ENCODE measurements at places on chromosomes 5 and 9.

GRCh38 chr9:1058826-1059487, 8.8 kb downstream of the DMRT2 start:
- no peak for DNase-seq

GRCh38 chr9:4812858-4813257, 20.1 kb downstream of the RCL1 start:
- no peak for DNase-seq

- DNase-seq = no peak
Observed at GRCh38 chr9:129497005-129497812, 123.7 kb downstream of the C9orf50 start.

DNA sequence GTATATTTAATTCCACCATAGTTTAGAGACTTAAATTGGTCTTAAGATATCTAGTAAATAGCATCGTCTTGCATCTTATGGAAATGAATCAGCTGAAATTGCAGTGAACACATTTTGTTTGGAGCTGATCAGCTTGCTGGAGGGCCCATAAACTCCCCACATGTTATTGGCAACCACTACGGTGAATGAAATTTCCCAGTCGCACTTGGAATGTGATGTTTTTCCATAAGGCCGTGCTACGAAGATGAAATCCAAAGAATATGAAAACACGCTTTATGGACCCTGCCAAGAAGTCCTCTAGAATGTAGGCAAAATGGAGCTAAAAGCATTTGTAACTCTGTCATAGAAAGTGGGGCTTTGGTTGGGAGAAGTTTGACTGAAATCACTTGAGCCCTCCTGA, 572.1 kb downstream of the ACTL7B start:
- no peak for DNase-seq

- no peak for DNase-seq
Observed at GRCh38 chr9:84669288-84670137, at the start of gene NTRK2. Gene NTRK2 (plus strand): TSS chr9:84669729. CDS start chr9:84670749, 1,020 bp downstream.

GRCh38 chr5:116411101-116411571, 163.5 kb downstream of the SEMA6A start:
- DNase-seq = no peak

DNA sequence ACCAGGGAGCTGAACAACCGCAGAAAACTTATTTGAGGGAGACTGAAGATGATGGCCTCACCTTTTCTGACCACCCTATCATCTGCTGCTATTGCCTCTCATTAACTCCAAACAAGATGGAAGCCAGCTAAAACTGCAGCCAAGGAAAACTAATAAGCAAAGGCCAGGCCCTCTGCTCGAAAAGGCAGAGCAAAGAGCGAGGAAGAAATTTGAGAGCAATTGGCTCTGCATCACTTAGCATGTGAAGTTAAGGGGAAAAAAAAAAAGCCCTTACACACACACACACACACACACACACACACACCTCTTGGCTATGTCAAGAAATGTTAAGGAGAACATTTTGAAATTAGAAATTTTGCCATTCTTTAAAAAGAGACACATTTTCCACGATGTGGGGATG, 228.1 kb upstream of the CYLC2 start:
- no peak for DNase-seq

DNA sequence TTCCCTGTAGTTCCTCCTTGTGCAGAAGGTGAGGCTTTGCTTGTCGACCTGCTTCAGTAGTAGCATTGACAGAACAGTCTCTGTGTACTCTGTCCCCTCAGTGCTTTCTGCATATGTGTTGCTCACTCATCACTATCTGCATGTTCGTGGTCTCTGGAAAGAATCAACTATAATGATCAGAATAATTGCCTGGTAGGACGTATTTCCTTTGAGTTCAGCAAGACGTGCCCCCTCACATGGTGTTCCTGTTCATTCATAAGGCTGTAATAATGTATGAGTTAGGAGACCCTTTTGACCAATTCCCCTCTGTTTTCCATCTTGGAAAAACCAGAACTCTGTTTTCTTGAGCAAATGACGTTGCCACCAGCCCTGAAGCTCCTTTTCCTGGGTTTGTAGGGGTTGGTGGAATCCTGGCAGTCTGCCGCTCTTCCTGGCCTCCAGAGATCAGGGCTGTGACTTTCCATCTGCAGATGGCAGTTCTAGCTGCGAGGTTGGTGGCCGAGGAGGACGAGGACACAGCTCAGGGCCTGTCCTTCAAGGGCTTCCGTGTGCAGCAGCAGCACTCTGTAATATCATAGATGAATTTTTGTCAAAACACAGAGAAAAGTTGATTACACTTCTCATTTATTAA, 61.9 kb downstream of the EXOSC2 start:
- no peak for DNase-seq

DNA sequence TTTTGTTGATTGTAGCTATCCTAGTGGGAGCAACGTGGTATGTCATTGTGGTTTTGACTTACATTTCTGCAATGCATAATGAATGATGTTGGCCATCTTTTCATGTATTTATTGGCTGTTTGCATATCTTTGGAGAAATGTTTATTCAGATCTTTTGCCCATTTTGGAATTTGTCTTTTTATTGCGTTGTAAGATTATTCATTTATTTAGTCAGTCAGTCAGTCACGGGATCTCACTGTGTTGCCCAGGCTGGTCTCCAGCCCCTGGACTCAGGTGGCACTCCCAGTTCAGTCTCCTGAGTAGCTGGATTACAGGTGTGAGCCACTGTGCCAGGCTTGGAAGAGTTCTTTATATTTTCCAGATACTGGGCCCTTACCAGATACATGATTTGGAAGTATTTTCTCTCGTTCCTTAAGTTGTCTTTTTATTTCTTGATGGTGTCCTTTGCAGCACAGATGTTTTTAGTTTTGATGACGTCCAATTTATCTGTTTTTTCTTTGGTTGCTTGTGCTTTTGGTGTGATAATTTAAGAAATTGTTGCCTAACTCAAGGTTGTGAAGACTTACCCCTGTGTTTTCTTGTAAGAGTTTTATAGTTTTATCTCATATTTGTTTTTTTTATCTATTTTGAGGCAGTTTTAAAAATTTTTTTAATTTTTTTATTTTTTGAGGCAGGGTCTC, 67.1 kb downstream of the EHMT1 start:
- no peak for DNase-seq

GRCh38 chr9:115230924-115231515, 113.1 kb upstream of the TNC start:
- DNase-seq = no peak

DNA sequence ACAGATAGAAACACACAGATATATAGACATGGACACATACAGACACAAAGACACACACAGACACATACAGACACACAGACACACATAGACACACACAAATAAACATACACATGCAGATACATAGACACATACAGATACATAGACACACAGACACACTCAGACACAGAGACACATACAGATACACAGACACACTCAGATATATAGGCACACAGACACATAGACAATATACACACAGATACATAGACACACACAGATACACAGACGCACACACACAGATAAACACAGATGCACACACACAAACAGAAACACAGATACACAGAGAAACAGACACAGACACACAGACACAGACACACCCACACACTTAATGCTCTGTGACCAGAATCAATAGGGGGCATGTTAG, 156.8 kb downstream of the IRX2 start:
- no peak for DNase-seq

- no peak for DNase-seq
Observed at GRCh38 chr9:127144670-127145445, 22.4 kb upstream of the ANGPTL2 start.

DNA sequence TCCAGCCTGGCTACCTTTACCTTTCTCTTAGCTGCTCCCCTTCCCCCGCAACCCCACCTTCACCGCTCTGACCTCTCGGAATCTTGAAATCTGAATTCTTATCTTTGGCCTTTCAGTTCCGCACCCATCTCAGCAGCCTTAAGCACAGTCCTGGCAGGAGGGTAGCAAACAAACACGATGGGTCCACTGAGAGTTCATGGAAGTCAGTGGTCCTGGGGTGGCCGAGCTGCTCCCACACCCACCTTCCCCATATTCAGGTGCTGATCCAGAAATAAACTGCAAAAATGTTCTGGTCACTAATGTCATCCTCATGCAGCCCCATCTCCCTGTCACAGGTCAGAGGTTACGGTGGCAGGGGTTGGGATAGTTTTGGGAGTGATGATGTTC, 59.6 kb upstream of the TBC1D2 start:
- DNase-seq = no peak

DNA sequence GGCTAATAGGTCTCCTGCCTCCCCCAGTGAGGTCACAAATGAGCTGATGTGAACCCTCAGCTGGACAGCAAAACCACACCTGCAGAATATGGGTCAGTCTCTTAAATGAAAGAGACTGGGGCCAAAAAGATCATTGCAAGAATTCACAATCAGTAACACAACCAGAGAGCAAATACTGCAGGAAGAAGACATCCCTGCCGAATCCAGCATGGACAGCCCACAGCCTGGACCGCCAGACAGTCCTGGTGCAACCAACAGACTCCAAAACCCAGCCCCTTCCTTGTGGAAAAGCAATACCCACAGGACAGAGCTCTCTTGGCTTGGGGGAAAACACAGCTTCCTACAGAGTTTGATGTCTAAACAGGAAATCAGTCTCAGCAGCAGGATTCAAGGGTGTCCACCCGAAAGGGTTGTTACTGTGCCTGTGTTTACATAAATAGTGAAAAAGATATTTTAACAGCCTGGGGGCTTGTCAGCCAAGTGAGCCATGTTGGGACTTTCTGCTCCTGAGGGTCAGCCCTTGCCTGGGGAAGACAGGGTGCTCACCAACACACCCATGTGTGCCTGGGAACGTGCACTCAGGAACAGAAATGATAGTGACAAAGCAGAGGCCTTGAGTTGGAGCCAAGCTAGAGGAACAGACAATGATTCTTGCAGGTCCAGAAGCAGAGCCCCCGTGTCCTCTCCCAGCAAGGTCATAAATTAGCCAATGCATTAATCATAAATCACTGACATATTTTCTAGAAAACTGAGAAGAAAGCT, 106.2 kb downstream of the SEMA5A start:
- no peak for DNase-seq

DNA sequence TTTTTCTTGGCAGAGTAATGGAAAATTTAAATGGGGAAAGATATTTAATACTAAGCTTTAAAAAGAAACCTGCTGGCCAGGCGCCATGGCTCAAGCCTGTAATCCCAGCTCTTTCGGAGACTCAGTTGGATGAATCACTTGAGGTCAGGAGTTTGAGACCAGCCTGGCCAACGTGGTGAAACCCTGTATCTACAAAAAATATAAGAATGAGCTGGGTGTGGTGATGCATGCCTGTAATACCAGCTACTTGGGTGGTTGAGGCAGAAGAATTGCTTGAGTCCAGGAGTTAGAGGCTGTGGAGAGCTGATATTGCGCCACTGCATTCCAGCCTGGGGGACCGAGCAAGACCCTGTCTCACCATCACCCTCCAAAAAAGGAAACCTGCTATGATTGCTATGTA, 32.8 kb downstream of the TUT7 start:
- DNase-seq = no peak

- no peak for DNase-seq
Observed at GRCh38 chr5:55650386-55650785, 61.7 kb downstream of the SLC38A9 start.

DNA sequence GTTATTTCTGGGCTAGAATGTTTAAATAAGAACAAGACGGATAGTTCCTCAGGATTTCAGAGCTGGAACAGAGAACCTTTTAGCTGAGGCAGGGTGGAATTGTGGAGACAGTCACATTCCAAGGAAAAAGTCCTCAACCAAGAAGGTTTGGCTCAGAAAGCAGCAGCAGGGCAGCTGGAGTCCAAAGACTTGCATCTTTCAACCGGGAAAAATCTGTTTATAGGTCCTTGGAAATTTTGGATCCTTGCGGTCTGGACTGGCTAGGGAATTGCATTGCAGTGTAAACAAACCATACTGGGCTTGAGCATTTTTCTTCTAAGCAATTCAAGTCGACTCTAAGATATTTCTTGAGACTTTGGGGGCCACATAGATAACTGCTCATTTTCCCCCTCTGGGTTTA, 40.8 kb upstream of the HMHB1 start:
- no peak for DNase-seq

GRCh38 chr9:107161338-107161737, 121.7 kb upstream of the RAD23B start:
- no peak for DNase-seq

DNA sequence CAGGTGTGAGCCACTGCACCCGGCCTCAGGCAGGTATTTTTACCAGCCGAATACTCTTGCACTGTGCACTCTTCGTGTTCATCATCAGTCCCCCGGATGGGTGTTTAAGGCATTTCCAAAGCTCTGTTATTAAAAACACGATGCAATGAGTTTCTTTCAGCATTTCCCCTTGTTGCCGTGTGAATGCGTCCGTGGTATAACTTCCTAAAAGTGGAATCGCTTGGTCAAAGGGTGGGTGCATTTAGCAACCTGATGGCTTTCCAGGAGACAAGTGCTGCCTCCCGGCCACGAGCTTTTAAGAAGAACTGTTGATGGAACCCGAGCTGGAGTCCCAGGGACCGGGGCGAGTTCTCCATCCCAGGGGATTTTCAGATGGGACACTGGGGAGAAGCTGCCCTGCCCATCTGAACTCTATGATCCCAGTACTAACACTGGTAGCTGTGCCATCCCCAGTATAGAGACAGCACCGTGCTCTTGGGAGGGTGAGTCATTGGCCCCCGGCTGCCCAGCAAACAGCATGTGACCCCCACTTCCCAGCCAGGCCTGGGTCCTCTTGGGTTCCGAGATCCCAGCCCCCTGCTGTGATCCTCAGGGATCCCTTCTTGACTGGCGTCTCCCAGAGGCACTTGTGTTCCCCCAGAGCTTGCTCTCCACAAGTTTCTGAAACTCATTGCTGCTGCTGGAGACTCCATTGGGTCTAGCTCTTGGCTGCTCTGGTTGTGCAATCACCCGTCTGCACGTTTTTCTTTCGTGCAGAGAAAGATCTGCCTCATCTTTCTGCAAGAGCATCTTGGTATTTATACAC, 169.5 kb upstream of the IER5L start:
- no peak for DNase-seq

DNA sequence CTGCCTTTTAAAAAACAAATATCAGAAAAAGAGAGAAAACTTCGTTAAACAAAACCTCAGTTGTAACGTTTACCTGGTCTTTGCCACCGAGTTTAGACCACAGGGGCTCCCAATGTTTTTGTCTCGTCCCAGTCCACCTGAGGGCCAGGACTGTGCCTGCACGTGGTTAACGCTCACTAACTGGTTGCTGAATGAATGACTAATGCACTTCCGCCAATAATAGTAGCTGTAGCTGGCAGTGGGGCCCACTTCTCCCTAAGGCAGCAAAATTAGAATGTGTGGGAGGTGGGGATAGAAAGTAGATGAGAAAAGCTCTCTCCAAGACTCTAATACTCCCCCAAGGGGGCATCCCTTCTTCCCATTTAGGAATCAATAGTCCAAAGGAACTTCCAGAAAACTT, 29.1 kb upstream of the MED27 start:
- no peak for DNase-seq

DNA sequence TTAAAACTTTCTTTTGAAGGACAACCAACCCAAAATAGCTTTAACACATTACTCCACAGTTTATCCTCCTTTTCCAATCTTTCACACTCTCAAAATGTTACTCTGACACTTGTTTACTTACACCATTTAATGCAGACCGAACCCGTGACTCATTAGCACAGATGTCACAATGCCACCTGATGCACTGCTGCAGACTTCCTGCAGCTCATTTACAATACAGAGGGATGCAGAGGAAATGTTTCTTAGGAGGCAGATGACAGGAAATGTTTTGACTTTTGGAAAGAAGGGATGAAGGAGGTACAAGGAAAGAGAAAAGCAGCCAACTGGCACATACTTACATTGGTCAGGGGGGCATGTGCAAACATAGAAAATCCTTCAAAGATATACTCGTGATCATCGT, 39.0 kb downstream of the DROSHA start:
- no peak for DNase-seq

Data from stimulated activated CD8-positive, alpha-beta memory T cell treated with anti-CD3 and anti-CD28 coated beads, Interleukin-2, amount 100 ng/mL, for 1 hour (primary cell).